HS-5 (cell line): ENCODE measurements at places on chromosomes 3 and 15.

DNA sequence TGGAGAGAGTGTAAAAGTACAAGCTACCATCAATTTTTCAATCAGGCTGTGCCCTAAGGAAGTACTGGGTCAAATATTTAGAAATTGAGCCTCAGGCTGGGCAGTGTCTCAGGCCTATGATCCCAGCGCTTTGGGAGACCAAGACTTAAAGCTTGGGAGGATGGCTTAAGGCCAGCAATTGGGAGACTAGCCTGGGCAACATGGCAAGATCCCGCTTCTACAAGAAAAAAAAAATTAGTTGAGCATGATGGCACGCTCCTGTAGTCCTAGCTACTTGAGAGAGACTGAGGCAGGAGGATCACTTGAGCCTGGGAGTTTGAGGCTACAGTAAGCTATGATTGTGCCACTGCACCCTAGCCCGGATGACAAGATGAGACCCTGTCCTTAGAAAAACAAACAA, 2.0 kb upstream of the UBP1 start:
- no peak for DNase-seq

- DNase-seq: no peak
Measured at GRCh38 chr15:44231842-44232241, 36.8 kb upstream of the FRMD5 start.

GRCh38 chr3:181694805-181695660, 16.7 kb upstream of the SOX2 start:
- no peak for DNase-seq

DNA sequence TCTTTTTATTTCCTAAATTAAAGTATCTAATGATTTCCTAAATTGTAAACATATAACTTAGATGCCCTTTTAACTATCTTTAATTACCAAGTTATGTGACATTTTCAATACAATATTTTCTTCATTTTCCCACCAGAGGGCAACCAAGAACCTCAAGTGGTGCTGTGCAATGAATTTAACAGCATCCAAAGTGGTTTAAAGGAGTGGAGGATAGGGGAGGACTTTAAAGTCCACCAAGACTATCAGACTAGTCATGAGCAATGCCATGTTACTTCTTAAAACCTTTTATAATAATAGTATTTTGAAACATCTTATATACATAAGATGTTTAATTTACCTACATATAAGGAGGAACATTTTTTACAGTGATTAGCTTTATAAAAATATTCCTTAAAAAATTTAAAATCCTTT, 74.4 kb downstream of the DLG1 start:
- DNase-seq: peak; percentile 35

GRCh38 chr15:77753281-77753873, 120.7 kb upstream of the LINGO1 start:
- no peak for DNase-seq

GRCh38 chr3:36941162-36941561, 3.7 kb downstream of the TRANK1 start:
- DNase-seq: no peak

DNA sequence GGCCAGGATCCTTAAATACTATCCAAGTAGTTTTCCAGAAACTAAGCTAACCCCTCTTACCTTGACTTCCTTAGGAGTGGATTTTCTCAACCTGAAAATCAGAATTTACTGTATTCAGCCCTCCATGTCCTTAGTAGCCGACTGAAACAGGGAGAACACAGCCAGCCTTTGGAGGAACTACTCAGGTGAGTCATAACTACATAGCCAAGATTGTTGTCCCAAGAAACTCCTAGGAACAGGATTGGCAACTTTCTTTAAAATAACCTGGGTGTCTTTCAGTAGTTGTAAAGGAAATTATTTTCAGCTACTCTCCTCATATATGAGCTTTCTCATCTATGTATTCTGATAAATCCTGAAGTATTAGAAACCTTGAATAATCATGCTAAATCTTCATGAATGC, 22.3 kb downstream of the FANCD2OS start:
- no peak for DNase-seq

DNA sequence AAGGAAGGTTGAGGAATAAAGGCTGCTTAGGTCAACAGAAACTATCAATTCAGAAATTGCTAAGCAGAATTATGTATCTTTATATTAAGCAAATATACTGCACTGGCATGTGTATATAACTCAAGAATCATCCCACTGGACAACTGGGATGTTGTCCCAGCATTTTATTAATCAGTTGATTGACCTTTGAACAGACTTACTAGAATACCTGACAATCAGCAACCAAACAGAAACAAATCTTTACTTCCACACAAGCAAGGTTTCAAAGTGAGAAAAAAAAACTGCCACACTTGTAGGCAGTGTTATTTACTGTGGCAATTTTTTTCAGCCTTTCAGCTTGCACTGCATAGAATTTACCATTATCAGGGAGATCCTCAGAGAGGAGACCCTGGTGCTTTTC, 218.8 kb downstream of the MAGI1 start:
- DNase-seq: no peak

DNA sequence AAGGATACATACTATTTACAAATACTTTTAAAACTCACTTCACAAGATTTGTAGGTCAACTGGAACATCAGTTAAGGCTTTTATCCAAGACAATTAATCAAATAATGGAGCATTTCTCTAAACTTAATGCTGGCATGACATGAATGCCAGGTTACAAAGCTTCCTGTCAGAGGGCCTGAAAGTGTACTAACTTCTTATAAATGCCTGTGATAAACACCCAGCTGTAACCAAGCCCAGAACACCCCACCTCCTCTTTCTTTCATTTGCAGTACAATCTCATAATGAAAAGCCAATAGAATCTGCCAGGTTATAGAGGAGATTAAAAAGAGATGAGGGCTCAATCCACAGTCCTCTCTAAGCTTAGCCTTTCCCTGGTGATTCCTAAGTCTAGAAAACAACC, 214.4 kb downstream of the OSBPL10 start:
- DNase-seq: no peak

GRCh38 chr3:78972617-78973301, 795.0 kb downstream of the ROBO1 start:
- DNase-seq: no peak

DNA sequence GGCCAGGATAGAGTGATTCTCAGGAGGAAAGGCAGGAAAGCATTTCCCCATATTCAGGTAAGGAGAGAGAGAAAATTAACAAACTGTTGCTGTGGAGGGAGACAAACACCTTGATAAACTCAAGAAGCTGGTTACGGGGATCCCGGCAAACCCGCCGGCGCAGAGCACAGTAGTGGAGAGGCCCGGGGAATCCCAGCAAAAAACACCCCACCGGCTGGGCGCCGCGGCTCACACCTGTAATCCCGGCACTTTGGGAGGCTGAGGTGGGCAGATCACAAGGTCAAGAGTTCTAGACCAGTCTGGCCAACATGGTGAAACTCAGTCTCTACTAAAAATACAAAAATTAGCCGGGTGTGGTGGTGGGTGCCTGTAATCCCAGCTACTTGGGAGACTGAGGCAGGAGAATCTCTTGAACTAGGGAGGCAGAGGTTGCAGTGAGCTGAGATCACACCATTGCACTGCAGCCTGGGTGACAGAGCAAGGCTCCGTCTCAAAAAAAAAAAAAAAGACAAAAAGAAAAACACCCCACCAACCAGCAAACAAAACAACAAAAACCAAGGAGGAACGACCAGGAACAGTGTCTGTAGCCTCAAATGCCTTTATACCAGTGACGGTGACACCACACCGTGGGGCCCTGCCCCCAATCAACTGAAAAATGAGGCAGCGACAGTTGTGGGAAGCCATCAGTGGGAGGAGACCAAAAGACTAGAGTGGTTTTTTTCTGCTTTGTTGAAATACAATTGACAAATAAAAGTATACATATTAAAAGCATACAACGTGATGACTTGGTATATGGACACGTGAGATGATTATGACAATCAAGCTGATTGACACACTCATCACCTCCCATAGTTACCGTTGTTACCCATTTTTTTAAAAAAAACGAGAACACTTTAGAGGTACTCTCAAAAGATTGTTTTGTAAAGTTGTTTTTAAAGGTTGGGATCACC, 40.2 kb upstream of the IDH2 start:
- no peak for DNase-seq

GRCh38 chr3:158152186-158152585, 42.3 kb downstream of the RSRC1 start:
- DNase-seq: peak; percentile 10

- DNase-seq: no peak
Measured at GRCh38 chr3:23575697-23576096, 230.1 kb upstream of the UBE2E1 start.
